Mesothelial cell of epicardium (in vitro differentiated cells): ENCODE measurements at places on chromosomes 1 and 21. TPM values are rescaled to one million over a fixed set of nuclear protein-coding genes. Genes with fewer than 3 reads are reported as not detected.
A peak's percentile ranks its signal among the peaks of the same experiment; 100 is the strongest.

The HHIPL2 gene
- 0.20 to 1.3 TPM (median 0.97 TPM) in 3 replicates for total RNA-seq

The UBE2U gene
- total RNA-seq: not detected in 3 replicates

DNA sequence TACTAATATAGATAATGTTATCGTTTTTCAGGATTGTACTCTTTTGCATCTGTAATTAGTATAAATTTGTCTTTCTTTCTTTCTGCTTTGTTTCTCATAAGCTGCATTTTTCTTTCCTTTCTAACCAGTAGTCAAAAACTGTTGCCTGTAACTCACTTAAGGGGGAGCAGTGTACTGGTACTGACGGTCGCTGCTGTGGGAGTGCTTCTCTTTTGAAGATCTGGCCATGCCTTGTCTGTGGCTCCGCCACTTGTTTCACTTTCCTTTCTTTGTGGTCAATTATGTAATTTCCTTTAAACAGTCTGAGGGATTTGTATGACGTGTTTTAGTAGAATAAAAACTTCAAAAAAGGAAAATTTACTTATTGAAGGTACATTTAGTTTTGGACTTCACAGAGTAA, 37.0 kb downstream of the MIA3 start:
- H3K4me3 ChIP-seq: no peak overlapping the region
- H3K4me1 ChIP-seq: no peaks in the 10 kb centered on the region
- no peaks in the 10 kb centered on the region for H3K27me3 ChIP-seq
- H3K27ac ChIP-seq: no peak overlapping the region
- DNase-seq: no peak

- H3K36me3 ChIP-seq: no peaks in the 10 kb centered on the region
- peaks cover 18% of the 10 kb centered on the region for H3K27me3 ChIP-seq
- H3K4me3 ChIP-seq: no peak overlapping the region
Observed at GRCh38 chr1:17350083-17350482, 21.9 kb upstream of the PADI6 start.

GRCh38 chr1:91672601-91673161, 172.0 kb downstream of the CDC7 start:
- no peaks in the 10 kb centered on the region for H3K36me3 ChIP-seq
- DNase-seq: no peak
- H3K27me3 ChIP-seq: no peaks in the 10 kb centered on the region
- H3K4me1 ChIP-seq: no peaks in the 10 kb centered on the region
- H3K27ac ChIP-seq: no peak overlapping the region
- H3K4me3 ChIP-seq: no peak overlapping the region

GRCh38 chr21:38869196-38869595, 63.5 kb downstream of the ETS2 start:
- DNase-seq: no peak
- no peaks in the 10 kb centered on the region for H3K36me3 ChIP-seq
- H3K4me3 ChIP-seq: no peak overlapping the region
- H3K27ac ChIP-seq: no peak overlapping the region

The SYT6 gene
- total RNA-seq: 0.09 to 0.29 TPM (median 0.25 TPM) in 3 replicates

The CELA3B gene
- total RNA-seq: not detected in 3 replicates

DNA sequence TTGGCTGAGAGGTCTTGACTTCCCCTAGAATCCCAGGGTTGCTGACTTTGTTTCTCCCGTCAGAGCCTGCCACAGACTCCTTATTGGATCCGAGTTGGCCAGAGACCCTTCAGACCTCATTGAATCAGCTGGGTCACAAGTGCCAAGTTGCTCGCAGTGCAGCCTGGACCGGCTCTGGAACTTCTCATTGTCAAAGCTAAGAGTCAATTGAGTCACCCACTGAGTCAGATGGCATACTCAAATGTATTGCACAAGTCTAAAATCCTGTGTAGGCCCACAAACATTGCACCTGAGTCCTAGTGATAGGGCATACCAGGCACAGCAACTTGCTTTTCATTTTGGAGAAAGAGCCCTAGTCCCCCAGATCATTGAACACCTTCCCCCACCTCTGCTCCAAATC, 20.4 kb upstream of the SCAF4 start:
- no peaks in the 10 kb centered on the region for H3K36me3 ChIP-seq
- H3K27ac ChIP-seq: no peak overlapping the region
- no peaks in the 10 kb centered on the region for H3K27me3 ChIP-seq
- H3K4me3 ChIP-seq: no peak overlapping the region
- no peak for DNase-seq

The HJV gene
- total RNA-seq: not detected in 3 replicates

DNA sequence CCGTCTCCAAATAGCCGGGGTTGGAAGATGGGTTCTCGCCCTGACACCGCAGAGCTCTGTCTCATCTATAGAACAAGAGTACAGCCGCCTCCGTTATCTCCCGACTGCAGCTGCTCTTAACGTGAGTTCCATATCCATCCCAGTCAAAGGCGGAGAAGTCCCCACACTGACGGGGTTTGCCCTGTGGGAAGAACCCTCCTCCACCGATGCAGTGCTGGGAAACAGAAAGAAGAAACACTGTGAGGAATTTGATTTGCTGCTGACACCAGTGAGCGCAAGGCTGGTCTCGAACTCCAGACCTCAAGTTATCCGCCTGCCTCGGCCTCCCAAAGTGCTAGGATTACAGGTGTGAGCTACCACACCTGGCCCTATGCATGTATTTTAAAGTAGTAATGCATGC, 9.5 kb downstream of the ITLN2 start:
- DNase-seq: no peak
- no peaks in the 10 kb centered on the region for H3K27me3 ChIP-seq
- H3K36me3 ChIP-seq: no peaks in the 10 kb centered on the region
- peaks cover 34% of the 10 kb centered on the region for H3K4me1 ChIP-seq
- no peak overlapping the region for H3K27ac ChIP-seq
- H3K4me3 ChIP-seq: no peak overlapping the region

DNA sequence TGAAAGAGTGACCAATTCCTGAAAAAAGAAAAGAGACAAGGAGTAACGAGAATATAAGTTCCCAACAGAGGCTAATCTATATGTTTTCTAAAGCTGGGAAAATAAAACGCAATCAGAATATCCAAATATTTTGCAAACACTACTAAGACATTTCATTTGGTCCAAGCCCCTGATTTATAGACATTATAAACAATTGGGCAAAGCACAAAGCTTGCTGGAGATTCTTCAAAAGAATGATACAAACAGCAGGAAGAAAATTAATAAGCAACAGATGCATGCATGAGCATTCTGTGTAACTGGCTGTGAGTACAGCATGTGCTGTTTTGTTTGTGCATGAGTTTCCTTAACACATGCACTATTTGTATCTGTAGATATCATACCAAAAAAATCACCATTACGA, 552.9 kb downstream of the LTN1 start:
- no peaks in the 10 kb centered on the region for H3K27me3 ChIP-seq
- peak overlapping the region; percentile 88 for H3K27ac ChIP-seq
- no peaks in the 10 kb centered on the region for H3K36me3 ChIP-seq

DNA sequence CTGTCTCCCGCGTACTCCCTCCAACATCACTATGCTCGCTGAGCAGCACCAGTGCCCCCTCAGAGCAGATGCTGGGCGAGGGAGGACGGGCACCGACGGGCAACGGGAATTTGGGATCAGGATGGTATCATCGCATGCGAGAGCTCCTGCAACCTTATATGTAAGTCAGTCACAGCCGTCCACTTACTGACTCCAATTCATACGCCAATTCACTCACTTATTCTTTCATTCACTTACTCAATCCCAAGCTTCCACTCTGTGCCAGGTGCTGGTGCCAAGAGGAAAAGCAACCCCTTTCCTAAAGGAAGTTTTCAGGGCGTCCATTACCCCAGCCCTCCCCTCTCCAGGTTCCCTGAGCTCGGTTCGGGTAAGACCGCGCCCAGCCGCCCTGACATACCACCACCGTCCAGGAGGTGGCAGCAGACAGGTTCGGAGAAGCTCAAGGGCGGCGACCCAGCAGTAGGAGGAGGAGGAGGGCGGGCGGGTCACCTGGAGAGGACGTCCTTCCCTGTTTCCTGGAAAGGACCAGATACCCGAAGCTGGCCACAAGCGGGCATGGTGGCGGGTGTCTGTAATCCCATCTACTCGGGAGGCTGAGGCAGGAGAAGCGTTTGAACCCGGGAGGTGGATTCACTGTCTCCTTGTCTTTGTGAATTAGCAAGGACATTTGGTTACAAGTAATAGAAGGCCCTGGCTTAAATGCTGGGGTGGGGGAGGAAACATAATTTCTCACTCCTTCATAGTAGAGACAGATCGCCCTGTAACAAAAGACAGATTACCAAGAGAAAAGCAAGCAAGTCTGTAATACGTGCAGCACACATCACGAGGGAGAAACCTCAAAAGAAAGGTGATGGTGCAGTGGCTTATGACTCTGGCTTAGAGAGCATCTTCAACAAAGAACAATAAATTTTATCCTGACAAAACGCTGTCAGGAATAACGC, 7.6 kb upstream of the IL22RA1 start:
- peak overlapping the region; percentile 59 for H3K4me3 ChIP-seq
- H3K4me1 ChIP-seq: peaks cover 45% of the 10 kb centered on the region
- peak; percentile 95 for DNase-seq
- no peaks in the 10 kb centered on the region for H3K27me3 ChIP-seq
- peak overlapping the region; percentile 97 for H3K27ac ChIP-seq
- no peaks in the 10 kb centered on the region for H3K36me3 ChIP-seq

The TNNT2 gene
- total RNA-seq: 32.6 to 37.1 TPM (median 37.1 TPM) in 3 replicates

DNA sequence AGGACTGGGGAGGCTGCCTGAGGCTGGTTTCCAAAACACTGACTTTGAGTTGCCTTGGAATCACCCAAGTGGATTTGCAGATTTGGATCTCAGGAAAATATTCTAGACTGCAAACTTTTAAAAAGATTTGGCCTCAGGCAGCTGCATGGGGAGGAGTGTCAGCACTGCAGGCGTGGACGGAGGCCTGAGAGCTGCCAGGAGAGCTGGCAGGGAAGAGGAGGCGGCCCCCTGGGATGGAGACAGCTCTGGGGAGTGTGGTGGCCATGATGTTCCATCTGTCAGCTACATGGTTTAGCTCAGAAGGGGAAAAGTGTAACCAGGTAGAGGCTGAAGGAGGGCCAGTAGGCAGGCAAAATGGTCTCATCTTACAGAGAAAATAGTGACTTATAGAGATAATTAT, 72.1 kb downstream of the VPS26C start:
- no peaks in the 10 kb centered on the region for H3K27me3 ChIP-seq
- H3K4me3 ChIP-seq: no peak overlapping the region
- DNase-seq: no peak
- peaks cover 59% of the 10 kb centered on the region for H3K36me3 ChIP-seq
- no peak overlapping the region for H3K27ac ChIP-seq

DNA sequence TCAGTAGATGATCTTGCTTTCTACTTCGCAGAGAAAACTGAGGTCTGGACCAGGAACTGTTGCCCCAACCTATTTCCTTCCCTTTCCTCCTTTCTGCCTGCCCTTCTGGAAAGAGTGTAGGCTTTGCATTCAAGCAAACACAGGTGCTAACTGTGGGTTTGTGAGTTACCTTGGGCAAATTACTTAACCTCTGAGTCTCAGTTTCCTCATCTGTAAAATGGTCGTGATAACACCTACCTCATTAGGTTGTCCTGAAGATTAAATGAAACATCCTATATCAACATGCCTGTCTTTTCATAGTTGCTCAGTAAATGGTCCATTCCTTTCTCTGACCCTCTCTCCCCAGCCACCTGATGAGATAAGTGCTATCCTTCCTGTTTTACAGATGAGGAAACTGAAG, 9.5 kb upstream of the BLACAT1 start:
- H3K4me3 ChIP-seq: no peak overlapping the region
- H3K36me3 ChIP-seq: no peaks in the 10 kb centered on the region
- H3K27ac ChIP-seq: no peak overlapping the region
- peaks cover 47% of the 10 kb centered on the region for H3K27me3 ChIP-seq

- H3K4me1 ChIP-seq: peaks cover 14% of the 10 kb centered on the region
- H3K27me3 ChIP-seq: peaks cover 27% of the 10 kb centered on the region
- no peak overlapping the region for H3K4me3 ChIP-seq
- H3K36me3 ChIP-seq: no peaks in the 10 kb centered on the region
Observed at GRCh38 chr1:213724640-213725536, 262.9 kb upstream of the PROX1 start.

DNA sequence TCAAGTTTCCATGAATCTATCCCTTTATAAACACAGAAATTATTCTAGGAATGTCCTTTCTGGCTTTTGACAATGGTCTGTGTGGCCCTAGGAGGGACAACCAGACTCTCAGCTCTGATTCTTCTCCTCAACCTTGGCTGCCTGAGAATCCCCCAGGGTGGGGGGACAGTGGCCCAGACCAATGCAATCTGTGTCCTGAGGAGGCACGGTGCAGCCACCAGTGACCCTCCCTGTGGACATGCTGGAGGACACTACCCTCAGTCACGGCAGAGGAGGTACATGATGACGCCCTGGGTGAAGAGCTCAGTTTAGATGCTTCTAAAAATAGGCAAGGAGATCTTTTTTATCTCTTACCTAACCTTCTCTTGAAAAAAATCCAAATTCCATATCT, 91.7 kb downstream of the PGBD5 start:
- DNase-seq: no peak
- H3K36me3 ChIP-seq: no peaks in the 10 kb centered on the region
- no peak overlapping the region for H3K27ac ChIP-seq
- H3K4me1 ChIP-seq: peaks cover 7% of the 10 kb centered on the region
- no peak overlapping the region for H3K4me3 ChIP-seq

The PARS2 gene
- total RNA-seq: 6.4 to 7.7 TPM (median 7.0 TPM) in 3 replicates

The CTSE gene
- total RNA-seq: 0.16 TPM in 1 of 3 replicates, not detected in the others

The ZSWIM5 gene
- 2.0 to 2.5 TPM (median 2.4 TPM) in 3 replicates for total RNA-seq

DNA sequence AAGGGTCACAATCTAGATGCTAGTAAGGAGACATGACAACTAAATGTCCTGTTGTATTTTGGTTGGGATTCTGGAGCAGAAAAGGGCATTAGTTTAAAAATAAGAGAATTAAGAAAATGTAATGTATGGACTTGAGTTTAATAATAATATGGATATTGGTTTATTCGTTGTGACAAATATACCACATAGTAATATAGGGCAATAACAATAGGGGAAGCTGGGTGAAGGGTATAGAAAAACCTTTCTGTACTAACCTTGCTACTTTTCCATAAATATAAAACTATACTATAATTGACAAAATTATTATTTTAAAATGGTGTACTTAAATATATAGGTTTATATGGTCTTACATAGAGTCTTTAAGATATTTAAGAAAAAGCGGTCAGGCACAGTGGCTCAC, 558.9 kb downstream of the PTPRC start:
- DNase-seq: no peak
- no peaks in the 10 kb centered on the region for H3K4me1 ChIP-seq
- no peaks in the 10 kb centered on the region for H3K36me3 ChIP-seq
- H3K27me3 ChIP-seq: no peaks in the 10 kb centered on the region

GRCh38 chr1:170240409-170240808, 94.7 kb downstream of the NTMT2 start:
- DNase-seq: no peak
- H3K27ac ChIP-seq: no peak overlapping the region
- H3K4me1 ChIP-seq: peaks cover 21% of the 10 kb centered on the region
- no peak overlapping the region for H3K4me3 ChIP-seq
- H3K36me3 ChIP-seq: no peaks in the 10 kb centered on the region
- H3K27me3 ChIP-seq: no peaks in the 10 kb centered on the region

The EDARADD gene
- total RNA-seq: 16.6 to 18.1 TPM (median 17.0 TPM) in 3 replicates

- no peak overlapping the region for H3K4me3 ChIP-seq
- DNase-seq: no peak
- peaks cover 6% of the 10 kb centered on the region for H3K36me3 ChIP-seq
- H3K27me3 ChIP-seq: no peaks in the 10 kb centered on the region
- peaks cover 26% of the 10 kb centered on the region for H3K4me1 ChIP-seq
Observed at GRCh38 chr1:55481634-55482033, 266.5 kb upstream of the USP24 start.

The CMPK1 gene
- 36.9 to 41.2 TPM (median 39.2 TPM) in 3 replicates for total RNA-seq

The G0S2 gene
- 3.6 to 5.6 TPM (median 4.1 TPM) in 3 replicates for total RNA-seq
